ENCODE measurements at places on chromosomes 2 and 18.

DNA sequence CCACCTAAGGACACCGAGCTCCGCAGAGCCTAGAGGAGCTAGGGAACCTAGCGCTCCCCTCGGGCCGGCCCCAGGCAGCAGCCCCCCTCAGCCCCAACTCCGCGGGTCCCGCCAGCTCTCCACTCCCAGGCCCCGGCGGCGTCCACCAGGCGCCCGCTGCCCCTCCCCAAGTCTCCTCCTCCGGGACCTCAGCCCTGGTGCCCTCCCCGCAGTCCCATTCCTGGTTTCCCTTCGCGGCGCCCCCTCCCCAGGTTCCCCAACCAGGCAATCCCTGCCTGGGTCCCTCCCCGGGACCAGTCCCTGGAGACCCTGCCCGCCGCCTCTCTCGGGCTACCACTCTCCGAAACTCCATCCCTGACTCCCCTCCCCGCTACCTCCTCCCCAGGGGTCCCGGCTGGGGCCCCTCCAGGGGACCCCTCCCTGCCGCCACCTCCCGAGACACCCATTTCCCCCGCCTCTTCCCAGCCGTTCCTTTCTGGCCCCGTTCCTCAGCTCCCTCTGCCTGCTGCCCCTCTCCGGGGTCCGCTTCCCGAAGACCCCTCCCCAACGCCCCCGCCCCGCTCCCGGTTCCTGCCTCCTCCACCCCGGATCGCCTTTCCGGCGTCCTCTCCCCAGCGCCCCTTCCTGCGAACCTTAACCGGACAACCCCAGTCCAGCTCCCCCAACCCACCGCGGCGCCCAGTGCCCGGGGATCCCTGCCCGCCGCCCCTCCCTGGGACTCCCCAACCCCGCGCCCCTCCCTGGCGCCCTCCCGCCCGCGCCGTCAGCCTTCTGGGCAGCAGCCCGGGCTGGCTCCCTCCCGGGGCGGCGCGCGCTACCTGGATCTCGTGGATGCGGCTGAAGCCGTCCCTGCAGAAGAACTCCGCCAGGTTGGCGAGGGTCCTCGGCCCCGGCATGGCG is 678 bp downstream of the CYP27C1 start:
- DNase-seq, result no peak

GRCh38 chr18:79402977-79403722 is 7.4 kb downstream of the NFATC1 start:
- peak; percentile 44 for DNase-seq

- no peak for DNase-seq
Observed at GRCh38 chr2:186515376-186515775, 29.3 kb downstream of the ZC3H15 start.

DNA sequence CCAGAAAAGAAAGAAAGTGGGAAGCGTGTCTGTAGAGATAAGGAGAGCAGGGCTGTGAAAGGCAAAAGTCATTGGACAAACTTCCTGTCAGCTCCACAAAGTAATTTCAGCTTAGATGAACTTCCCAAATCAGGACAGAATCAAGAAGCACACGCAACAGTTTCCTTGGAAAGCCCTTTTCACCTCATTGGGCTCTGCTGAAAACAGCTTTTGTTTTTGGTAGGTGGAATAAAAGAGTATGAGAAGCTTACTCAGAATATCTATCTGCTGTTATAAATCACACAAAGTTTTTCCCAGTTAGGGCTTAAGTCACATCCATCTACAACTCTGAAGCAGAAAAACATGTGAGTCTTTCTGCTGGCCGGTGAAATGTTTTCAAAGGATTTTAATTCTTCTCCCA is 42.4 kb upstream of the EFEMP1 start:
- no peak for DNase-seq
